ENCODE measurements at places on chromosomes 12 and 14.
A peak's percentile ranks its signal among the peaks of the same experiment; 100 is the strongest.

DNA sequence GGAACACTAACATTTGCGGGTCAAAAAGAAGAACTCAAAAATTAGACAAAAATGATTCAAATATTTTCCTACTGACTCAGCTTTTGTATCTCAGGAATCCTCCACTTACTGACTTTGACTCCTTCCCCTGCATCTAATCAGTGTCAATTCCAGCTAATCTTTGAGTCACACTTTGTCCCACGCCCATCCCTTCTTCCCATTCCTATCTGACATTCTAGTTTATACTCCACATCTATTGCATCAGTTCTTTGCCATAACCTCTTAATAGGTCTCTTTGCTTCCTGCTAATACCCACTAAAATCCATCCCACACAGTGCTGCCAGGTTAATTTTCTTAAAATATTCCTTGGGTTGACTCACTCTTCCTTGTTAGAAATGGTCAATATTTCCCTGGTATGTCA, 19.1 kb downstream of the BBS10 start:
- DNase-seq, result peak; percentile 92

DNA sequence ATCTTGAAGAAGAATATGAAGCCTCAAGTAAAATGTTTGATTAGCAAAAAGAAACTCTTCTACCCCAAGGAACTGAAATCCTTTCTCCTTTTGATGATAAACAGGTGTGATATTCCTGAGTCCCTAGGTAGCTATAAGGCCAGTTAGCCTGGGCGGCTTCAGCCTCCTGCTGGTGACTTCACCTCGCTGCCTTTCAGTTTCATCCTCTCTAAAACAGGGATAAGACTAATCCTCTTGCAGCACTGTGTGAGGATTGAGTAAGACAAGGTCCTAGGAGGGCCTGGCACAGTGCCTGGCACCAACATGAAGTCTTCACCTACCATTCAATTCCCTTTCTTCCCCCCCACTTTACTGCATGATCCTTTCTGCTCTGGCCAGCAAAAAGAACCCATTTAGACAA, 42.1 kb downstream of the CIT start:
- no peak for DNase-seq

- no peak for DNase-seq
Measured at GRCh38 chr12:21763531-21763930, 11.0 kb downstream of the KCNJ8 start.

- DNase-seq, result no peak
Measured at GRCh38 chr14:67440513-67440912, 28.5 kb upstream of the PLEK2 start.

GRCh38 chr12:5244513-5244972, 187.4 kb upstream of the NTF3 start:
- peak; percentile 45 for DNase-seq

DNA sequence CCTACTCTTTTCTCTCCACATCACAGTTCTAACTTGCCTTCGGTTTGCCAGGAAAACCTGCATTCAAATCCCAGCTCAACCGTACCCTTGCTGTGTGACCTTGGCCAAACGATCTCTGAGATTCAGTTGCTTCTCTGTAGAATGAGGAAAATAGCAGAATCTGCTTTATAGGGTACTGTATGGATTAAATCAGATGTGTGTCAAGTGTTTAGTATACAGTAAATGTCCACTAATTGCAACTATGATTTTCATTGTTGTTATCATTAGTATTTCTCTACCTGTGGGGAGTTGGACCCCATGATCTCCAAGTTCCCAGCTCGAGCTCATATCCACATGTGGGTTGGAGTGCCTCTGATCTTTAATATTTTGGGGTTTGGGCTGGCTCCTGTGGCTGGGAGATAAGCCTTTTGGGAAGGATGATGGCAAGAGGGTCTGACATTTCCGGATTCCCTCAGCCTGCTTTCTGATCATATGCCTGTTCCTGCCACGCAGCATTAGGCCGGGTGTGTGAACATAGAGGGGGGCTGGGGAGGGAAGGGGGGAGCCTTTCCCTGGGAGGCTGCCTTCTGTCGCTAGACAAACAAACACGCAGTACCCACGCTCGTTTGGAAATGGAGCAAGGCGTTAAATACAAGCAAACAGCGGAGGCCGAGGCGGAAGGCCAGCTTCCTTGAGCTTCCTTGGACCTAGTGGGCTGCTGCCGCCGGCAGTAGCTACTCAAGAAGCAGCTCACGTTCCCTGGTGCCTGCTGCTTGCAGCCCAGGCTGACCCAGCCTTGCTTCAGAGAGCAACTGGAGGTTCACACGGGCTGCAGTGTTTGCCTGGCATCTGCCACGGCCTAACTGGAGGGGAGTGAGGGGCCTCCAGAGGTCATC, 213.5 kb upstream of the LHX5 start:
- DNase-seq, result no peak

DNA sequence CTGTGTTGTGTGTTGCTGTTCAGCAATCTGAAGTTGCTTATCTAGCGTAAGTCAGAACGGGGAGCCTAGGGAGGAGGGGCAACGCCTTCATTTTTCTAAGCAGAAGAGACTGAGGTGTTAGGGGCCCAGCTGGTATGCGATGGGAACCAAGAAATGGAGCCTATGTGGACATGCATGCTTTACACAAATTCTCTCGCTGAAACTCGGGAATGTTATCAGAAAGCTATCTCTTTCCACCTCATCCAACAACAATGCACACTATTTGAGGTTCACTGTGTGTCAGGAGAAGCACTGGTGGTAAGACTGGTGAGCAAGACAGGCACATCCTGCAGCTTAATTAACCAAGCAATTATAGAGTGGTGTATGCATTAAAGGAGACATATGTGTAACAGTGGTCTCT, 89.7 kb downstream of the NRXN3 start:
- DNase-seq, result peak; percentile 4

- no peak for DNase-seq
Measured at GRCh38 chr12:67377541-67377940, 108.4 kb downstream of the CAND1 start.

GRCh38 chr14:74265301-74265965, 26.2 kb downstream of the VSX2 start:
- DNase-seq, result no peak

DNA sequence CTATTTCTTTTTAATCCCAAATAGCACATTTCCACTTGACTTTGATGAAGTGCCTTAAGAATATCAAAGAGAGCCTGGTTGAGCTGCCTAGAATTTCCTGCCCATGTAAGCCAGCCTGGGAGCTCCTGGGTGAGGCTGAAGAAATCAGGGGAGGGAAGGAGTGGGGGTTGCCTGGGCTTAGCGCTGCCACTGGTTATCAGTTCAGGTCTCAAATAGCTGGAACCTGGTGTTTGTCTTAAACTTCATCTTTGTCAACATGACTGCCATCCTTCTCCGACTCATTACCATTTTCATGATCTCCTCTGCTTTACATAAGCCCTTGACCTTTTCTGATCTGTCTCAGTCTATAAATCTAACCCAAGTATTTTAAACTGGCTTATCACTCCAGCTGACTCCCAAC, 151.5 kb downstream of the TTC8 start:
- DNase-seq, result no peak

GRCh38 chr12:52267266-52267665, 7.2 kb upstream of the KRT86 start:
- DNase-seq, result no peak

GRCh38 chr14:53022593-53022992, 71.7 kb upstream of the FERMT2 start:
- peak; percentile 80 for DNase-seq

- peak; percentile 35 for DNase-seq
Measured at GRCh38 chr14:42140001-42140400, 533.3 kb downstream of the LRFN5 start.

DNA sequence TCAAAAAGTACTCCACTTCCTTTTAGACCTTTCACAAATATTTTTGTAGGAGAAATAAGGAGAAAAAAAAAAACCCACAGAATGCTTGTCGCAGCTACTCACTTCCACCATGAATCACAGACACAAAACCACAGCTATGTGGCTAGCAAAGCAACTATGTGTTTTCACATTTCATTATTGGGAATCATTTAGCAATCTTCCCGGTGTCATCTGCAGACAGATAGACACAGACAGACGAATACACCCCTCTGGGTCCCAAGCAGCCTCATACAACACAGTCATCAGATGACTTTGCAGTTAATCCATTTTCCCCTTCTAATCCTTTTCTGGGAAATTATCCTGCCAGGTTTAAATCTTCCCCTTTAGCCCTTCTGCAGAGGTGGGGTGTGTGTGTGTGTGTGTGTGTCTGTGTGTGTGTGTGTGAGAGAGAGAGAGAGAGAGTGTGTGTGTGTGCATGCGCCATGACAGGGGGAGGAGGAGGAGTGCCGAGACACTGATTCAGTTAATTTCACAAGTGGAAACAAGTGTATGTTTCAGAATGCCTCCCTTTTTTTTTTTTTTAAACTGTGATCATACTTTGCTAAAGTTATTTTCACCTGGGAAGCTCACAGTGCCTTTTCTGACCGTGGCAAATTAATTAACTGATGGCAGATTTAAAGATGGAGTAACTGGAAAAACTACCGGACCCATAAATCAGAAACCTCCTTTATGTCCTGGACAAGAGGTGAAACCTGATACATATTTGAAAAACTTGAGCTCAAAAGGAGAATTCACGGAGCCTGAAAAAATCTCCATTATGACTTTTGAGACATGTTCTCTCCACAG, 39.9 kb downstream of the LTBP2 start:
- peak; percentile 100 for DNase-seq

DNA sequence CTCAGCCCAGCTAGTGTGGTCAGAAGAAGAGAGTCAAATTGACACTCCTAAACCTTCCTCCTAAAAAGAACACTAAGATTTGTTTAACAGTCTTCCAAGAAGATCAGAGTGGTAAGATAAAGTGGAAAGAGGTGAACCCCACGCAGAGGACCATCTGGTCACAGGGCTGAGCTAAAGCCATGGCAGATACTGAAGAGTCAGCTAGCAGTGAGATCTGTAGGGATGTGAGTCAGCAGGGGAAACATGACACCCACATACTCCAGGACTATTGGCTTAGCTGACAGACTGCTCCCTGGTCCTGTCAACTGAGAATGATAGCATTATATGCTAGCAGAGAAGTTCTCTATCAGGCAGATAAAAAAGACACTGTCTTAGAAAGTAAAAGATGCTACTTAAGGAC, 269.4 kb upstream of the ALG10 start:
- no peak for DNase-seq

DNA sequence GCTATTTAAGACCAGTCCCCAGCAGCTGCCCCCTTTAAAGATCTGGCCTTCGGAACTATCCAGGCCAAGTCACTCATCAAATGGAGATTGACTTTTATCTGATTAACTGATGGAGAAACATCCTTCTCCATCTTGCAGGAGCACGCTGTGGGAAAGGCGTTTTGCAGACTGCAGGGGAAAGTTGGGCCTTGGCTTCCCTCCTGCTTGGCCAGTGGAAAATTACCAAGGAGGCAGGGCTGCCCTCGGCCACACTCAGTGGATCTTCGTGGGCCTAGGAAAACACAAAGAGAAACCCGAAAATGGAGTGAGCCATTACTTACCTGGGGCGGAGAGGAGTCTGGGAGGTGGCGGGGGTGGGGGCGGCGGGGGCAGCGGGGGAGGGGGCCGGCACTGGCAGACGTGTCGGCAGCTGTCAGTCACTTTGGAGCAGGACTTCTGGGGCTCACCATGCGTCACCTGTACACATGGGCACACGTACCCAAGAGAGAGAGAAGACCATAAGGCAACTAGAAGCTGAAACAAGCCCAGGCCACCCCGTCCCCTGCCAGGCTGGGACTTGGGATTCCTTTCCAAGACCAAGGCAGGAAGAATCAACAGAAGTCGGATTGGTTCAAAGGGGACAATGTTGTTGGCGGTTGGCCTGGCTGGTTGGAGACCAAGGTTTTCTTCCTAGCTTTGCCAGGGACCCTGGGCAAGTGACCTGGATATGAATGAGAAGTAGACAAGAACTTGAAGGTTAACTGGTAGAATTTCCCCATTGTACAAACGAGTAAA, 9.2 kb downstream of the PRIMA1 start:
- no peak for DNase-seq

DNA sequence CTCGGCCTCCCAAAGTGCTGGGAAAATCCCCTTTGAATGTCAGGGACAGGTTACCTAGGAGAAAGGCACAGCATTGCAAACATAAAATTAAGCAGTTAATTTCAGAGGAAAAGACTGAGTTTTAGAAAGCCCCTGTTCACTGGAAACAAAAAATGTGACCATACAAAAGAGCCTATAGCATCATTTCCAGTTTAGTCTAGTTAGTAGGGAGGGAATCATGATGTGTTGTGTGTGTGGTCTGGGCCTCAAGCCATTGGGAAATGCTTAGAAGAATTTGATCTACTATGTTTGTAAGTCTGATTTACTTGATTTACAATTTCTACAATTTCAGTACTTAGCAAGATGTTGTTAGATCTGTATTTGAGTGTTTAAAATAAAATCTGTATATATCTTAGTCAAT, 47.1 kb upstream of the RERG start:
- DNase-seq, result no peak

- no peak for DNase-seq
Measured at GRCh38 chr14:95761436-95761835, 47.5 kb upstream of the TCL1A start.

DNA sequence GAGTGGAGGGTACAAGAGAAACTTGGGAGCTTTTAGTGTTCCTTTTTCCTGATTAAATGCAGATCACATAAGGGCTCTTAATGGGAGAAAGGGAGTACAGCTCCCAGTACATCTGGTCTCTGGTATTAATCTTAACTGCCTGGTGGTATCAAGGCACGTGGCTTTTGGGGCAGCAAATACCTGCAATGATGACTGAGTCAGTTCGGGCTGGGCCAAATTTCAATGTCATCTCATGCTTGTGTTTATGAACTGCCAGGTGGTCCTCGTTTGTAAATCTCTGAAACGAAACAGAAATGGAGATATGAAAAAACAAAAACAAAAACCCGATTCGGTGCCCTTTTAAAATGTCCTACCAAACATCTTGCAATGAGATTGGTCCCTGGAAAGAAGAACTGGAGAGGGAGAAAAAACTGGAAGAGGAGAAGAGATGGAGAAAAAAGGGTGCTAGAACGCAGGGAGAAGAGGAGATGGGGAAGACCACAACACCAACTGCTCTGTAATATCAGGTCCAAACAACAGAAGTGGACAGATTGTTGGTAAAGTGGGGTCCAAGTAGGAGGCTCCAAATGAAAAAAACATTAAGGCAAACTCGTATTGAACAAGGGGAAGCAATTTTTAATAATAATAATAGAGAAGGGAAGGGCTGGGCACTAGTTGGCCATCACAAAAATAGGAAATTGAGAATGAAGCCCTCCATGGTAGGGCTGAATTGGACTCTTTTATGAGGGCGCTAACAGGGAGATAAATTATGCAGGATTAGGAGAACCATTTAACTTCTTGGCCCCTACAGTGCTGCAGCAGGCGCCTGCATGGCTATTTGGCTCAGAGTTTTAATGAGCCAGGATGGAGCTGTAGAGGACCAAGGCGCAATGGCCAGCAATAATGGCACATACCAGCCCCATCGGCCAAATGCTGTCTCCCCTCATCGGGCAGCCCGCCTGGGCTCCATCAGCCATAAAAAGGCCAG, 45.4 kb upstream of the NPFF start:
- DNase-seq, result no peak

- peak; percentile 91 for DNase-seq
Measured at GRCh38 chr12:47819896-47820630, at the start of gene HDAC7. Gene HDAC7, minus strand, starts transcription at chr12:47819903. Its CDS starts 118 bp downstream, at chr12:47819785.

- peak; percentile 83 for DNase-seq
Measured at GRCh38 chr14:67636361-67636919, 16.7 kb downstream of the ARG2 start.

Measured in fibroblast of skin of scalp (primary cell).